ENCODE measurements at places on chromosomes 3 and 15. TPM values are rescaled to one million over a fixed set of nuclear protein-coding genes. Genes with fewer than 3 reads are reported as not detected.

GRCh38 chr3:59940718-59941117 is 890.9 kb upstream of the CFAP20DC start:
- DNase-seq, result no peak

- no peak for DNase-seq
Measured at GRCh38 chr3:152703245-152703890, 131.6 kb upstream of the P2RY1 start.

Gene IL16
- 14.2 TPM for polyA plus RNA-seq

DNA sequence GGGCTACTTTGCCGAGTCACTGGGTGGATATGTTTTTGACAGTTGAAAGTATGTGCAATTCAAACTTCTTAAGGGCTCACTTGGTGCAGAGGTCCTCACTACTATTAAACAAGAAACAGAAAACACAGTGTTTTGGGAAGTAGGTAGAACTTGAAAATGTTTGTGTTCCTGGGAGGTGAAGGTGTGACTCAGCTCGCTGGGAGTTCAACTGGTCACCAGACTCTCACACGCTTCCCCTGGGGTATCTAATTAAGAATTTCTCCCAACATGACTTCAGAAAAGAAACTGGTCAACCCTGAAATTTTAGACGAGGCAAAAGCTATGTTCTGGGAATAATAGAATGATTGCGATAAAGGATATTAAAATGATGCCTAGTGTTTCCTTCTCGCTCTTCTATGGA is 1039.8 kb upstream of the SEMA6D start:
- DNase-seq, result no peak

Gene MCTP2
- polyA plus RNA-seq, result 31.9 TPM

- DNase-seq, result no peak
Measured at GRCh38 chr15:75346796-75347221, at the start of gene NEIL1. TSS of gene NEIL1 (plus strand) at chr15:75347039. CDS start at chr15:75348906, 1,867 bp downstream.

DNA sequence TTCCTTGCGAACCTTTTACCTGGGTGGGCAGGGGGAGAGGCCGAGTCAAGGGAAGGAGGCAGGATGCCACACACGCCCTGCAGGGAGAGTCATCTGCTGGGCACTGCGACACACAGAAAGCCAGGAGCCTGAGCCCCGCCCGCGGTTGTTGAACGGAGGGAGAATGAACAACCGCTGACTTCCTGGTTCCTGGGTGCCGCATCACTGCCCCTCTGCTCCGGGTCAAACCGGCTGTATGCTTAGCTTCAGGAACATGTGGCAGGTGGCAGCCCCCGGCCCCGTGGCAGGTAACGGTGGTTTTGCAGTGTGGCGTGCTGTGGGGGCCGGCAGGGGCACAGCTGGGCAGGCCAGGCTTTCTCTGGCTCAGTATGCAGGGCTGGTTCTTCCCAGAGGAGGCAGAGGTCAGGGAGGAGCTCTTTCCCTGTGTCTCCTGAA is 33.4 kb downstream of the APBA2 start:
- no peak for DNase-seq

Gene SLC22A14
- 0.12 TPM for polyA plus RNA-seq

DNA sequence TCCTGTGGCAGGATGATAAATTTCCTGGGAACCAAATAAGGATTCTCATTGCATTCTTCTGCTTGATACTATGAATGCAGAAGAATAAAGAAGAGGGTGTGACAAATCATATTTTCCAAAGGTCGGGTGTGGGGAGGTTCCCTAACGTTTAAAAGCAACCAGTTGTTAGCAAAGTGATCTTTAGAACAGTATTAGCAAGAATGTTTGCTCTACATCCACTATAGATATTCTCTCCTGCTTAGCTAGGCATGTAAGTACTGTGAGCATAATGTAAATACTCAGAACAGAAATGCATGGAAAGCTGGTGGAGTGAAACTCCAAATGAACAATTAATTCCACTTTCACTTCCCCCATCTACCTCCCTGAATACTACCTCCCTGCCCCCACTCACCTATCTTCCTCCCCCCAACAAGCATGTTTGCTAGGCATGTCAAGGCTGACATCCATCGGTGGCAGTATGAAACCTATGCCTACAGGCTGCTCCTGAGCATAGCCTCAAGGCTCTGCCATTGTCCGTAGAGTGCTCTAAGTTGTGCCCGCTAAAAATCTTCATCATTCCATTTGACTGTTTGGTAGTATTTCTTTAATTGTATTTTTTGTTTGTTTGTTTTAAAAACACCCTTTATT is 329.7 kb downstream of the TIGIT start:
- no peak for DNase-seq

Gene XIRP1
- polyA plus RNA-seq, result 0.30 TPM

Gene GPR176
- 3.4 TPM for polyA plus RNA-seq
